ENCODE measurements at places on chromosomes 2 and 18. TPM values are rescaled to one million over a fixed set of nuclear protein-coding genes. Genes with fewer than 3 reads are reported as not detected.

The IHH gene
- not detected for total RNA-seq

The NGEF gene
- total RNA-seq: 4.8 TPM

The DAPL1 gene
- 3.5 TPM for total RNA-seq

The CLEC4F gene
- total RNA-seq: 0.13 TPM

The DNAJC5G gene
- not detected for total RNA-seq

DNA sequence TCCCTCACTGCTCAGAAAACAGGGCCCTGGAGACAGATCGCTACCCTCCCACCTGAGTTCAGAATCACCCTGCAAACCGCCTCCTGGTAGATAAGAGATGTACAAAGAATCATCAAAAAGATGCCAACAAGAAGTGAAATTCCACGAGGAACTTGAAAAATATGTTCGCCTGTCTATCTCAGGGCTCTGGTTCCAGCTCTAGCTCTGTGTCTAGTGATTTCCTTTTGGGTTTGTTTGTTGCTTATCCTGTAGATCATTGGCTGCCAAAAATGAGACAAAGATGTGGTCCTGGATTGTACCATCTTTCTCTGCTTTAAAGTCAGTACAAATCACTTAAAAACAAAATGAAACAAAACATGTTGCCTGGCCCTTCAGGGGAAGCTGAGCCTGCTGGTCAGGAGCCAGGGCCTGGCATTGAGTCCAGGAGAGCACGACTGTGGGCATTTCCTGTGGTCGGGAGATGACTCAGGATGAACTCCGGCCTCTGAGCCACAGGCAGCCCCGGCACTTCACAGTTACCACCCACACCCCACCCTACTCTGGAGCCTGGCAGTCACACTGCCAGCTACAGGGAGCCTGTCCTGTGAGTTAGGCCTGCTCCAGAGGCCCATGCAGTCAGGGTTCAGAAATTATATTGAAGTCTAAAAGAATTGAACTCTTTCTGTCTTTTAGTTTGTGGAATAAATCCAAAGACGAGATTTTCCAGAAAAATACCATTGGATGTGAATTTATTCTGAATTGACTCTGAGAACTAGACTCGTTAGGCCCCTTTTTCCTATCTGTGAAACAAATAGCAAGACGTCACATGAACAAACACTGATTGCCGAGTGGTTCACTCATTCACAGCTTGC is 8.0 kb upstream of the ITGB6 start:
- peak; percentile 51 for DNase-seq

DNA sequence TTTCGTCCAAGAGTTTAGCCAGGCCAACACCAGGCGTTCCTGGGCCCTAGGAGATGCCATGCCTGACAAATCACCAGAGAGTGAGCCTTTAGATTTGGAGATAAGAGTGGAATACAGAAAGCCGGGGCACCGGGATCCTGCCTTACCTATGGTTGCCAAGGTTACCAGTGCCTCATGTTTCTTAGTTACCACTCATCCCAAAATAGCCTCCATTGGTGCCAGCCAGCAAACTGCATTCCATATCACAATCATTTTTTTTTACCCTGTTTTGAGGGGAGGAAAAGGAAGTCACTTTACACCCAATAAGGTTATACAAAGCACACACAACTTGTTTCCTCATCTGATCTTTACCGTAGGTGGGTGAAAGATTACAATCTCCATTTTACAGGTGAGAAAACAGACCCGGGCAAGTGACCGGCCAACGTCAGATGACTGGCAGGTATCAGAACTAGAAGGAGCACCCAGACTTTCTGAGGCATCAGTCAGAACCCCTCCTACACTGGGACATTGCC is 48.3 kb upstream of the PDIA6 start:
- DNase-seq: no peak

GRCh38 chr18:46276748-46277147 is 172.6 kb downstream of the HAUS1 start:
- DNase-seq: no peak

GRCh38 chr18:48361801-48362200 is 47.4 kb downstream of the ZBTB7C start:
- DNase-seq: no peak

DNA sequence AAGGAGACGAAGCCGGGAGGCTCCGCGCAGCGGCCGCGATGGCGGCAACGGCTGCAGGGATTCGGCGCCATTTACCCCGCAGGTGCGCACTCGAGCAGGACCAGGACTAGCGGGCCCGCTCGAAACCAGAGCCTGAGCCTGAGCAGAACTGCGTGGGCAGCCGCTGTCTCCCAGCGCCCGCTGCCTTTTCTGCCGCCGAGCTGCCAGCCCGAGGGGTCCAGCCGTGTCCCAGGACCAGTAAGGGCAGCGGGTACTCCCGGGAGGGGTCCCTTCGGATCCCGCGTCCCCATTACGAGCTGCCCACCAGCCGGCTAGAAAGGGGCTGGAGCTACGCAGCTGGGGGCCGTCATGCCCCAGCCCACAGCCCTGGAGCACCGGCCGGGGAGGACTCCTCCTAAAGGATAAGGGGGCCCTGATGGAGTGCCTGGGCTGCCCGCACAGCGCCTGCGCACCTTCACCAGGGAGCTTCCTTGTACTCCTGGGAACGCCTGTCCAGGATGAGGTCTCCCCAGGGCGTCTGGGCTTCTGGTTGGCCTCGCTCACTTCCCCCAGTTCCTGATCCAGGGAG is 9.9 kb downstream of the ALPP start:
- no peak for DNase-seq

DNA sequence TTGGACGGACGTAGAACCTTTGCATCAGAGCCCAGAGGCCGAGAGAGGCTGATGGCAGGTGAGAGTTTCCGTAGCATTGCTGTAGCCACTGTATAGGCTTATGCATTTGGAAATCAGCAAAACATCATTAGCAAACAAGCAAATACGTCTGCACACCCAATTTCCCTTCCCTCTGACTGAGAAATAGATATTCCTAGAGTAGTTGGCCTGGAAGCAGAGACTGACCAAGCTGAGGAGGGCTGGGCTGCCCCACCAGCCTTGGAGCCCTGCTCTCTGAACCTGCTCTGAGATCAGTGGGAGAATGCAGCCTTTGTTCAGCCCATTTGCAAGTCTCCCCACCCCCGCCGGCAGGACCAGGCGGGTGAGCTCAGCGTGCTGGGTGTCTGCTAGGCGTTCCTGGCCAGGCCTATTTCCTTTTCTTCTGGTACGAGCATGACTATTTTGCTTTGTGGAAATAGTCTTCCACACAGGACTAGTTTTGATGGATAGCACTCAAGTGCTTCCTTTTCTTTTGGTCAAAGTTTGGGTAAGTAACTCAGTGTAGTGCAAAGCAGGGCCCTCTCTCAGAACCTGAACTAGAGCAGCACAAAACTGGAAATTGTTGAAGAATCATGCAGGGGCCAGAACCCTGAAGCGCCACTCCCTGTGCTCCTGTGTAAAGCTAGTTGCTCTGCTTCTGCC is 21.9 kb upstream of the RNF149 start:
- DNase-seq: peak; percentile 58

GRCh38 chr2:168874368-168875054 is 15.7 kb downstream of the SPC25 start:
- no peak for DNase-seq

DNA sequence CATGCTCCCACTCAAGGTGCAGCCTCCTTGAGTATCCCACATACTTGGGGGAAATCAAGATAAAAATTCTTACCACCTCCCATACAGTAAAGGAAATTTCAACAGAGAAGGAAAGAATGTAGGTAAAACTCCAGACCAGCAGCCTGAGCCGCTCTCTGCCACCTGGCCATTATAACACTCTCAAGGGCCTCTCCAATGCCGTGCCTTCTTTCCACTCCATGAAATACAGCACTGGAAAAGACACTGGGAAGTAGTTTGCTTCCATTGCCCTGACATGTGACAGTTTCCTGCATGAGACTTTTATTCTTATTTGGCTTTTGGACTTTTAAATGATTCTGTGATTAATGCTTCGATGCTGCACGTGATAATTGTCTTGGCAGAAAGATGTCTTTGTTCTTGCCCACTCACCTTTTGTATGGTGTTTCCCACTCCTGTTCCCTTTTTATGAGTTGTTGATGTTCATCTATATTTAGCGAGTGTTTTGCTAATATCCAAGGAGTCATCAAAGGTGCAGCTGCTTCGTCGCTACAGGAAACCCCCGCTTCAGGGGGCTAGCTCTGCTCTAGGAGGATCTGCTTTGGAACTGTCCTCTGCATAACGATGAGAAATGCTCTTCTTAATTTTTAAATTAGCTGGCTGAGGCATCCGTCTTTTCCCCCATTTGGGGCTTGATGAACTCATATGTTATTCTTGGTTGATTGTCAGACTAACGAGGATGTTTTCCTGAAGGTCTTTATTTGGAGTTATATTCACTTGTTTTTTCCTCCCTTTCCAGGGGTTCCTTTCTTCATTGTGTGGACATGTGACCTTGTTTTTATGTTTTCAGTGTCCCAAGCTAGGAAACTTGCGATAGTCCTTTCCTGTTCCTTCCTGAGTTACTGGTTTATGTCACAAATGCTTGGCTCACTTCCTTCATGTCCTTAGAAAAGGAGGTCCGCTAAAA is 179.4 kb downstream of the TXNL1 start:
- DNase-seq: no peak
